ENCODE measurements at places on chromosomes 2 and 18.

DNA sequence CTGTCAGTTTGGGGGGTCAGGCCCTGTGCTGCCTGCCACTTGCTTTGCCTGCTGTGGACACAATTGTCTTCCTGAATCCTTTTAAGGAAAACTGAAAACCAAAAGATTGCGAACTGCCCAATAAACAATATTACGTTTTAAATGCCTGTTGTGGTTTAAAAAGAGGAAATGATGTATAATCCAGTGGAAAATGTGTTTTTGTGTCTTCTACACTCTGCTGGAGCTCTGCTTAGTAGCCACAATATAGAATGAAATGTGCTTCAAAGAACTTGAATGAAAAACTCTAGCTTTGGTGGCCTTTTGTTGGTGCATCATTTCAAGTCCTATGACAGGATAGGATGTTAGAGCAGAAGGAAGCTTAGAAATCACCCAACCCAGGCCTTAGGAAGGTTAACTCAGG is 23.2 kb upstream of the CABYR start:
- no peak for ATAC-seq

- no peak for ATAC-seq
Measured at GRCh38 chr2:241981076-241981700, 111.7 kb downstream of the RTP5 start.

DNA sequence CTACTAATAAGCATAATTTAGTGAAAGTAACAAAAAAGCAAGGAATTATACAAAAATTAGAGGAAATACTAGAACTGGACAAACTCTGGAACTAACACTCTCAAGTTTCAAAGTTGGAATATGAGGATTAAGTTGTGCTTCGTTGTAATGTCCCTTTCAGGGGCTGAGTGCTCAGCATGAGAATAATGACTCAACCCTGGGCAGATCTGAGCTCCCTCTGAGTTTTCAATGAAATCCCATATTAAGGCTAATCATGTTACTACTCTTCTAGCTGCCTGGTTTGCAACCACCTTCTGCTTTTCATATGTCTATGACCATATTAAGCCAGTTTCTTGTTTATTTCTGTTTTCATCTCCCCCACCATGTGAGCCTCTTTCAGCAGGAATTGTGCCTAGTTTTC is 274.9 kb upstream of the LRRTM4 start:
- no peak for ATAC-seq

DNA sequence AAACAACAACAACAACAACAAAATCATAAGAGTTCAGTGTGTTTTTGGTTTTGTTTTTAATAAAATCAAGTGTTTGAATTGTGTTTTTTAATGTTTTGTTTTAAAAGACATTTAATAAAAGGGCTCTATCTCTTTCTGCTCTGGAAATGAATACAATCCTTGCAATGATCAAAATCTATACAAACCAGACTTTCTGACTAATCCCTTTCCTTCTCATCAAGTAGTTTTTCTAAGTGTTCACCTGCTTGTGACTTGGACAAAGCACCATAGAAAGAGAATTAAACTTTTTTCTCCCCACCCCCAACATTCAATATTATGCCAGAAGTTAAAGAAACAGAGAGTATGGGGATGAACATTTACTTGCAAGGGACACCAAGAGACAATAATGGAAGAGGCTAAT is 61.4 kb downstream of the KCTD18 start:
- ATAC-seq, result no peak

DNA sequence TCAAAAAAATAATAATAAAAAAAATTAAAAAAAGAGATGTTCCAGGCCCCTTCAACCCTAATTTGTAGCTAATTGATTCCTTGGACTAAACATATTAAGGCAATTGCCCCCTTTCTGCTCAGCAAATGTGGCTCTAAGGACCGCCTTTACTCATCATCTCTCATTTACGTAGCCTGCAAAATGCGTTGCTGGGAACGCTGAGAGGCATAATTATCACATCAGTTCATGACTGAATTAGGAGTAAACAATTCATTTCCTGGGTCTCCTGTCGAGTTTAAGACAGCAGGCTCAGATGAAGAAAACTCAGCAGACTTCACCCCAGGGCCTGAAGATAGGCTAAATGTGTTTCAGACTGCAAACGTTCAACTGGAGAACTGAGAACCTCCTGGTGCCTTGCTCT is 413.5 kb downstream of the NBAS start:
- no peak for ATAC-seq

GRCh38 chr2:43303889-43304288 is 77.5 kb upstream of the ZFP36L2 start:
- ATAC-seq, result no peak

All from SK-N-SH treated with all-trans-retinoic acid at 6 μM for 48 hours (cell line).